ENCODE measurements at places on chromosomes 2 and 18. TPM values are rescaled to one million over a fixed set of nuclear protein-coding genes. Genes with fewer than 3 reads are reported as not detected.

DNA sequence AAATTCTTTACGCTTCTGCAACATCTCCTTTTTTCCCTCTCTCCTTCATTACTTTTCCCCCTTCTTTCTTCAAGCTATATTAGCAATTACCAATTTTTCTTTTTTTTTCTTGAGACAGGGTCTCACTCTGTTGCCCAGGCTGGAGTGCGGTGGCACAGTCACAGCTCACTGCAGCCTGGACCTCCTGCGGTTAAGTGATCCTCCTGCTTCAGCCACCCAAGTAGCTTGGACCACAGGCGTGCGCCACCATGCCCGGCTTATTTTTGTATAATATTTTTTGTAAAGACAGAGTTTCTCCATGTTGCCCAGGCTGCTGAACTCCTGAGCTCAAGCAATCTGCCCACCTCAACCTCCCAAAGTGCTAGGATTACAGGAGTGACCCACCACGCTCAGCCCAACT is 70.7 kb downstream of the EPG5 start:
- no peak for DNase-seq

DNA sequence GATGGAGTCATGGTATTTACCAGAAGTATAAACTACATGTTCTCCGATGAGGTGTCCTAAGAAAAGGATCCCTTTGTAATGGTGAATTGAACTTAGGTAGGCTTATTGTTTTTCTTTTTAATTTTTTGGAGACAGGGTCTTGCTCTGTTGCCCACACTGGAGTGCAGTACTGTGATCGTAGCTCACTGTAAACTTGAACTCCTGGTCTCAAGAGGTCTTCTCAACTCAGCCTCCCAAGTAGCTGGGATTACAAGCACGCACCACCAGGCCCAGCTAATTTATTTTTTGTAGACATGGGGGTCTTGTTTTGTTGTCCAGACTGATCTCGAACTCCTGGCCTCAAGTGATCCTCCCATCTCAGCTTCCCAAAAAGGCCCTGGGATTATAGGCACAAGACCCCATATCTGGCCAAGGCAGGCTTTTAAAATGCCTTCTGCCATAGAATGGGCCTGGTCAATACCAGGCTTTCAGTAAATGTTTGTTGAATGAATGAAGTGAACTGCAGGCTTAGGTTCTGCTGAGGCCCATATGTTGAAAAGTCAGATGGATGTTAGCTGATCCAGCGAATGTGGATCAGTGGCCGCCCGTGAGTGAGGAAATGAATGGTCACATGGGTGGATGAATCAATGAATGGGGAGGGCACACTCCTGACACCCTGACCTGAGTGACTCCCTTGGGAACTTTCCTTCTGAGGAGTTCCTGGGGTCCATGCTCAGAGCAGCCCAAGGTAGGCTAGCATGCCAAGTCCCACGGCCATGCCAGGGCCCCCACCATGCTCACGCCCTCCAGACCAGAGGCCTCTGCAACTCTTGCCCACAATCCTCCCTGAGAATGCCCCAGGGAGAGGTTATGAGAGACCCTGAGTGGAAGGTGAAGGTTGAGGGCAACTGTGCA is 118.0 kb upstream of the MYCN start:
- no peak for DNase-seq

- DNase-seq: no peak
Measured at GRCh38 chr2:241041589-241042158, 43.3 kb downstream of the SNED1 start.

DNA sequence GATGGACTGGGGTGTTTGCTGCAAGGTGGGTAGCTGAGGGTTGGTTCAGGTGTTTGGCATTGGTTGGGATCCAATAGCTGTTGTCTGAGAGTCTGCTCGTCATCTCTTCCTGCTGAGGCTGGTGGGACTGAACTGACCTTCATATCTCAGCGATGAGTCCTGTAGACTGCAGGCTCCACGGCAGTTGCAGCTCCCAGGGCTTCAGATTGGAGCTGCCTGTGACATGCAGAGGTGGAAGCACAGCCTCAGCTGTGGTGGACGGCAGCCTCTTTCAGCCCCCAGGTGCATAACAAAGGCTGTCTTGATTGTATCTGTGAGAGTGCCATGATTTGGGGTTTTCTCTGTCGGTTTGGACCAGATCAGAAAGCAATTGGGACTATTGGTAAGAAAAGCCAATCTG is 3.9 kb upstream of the IL1R2 start:
- DNase-seq: no peak

Gene APLF
- polyA plus RNA-seq: 1.6 TPM

- DNase-seq: no peak
Measured at GRCh38 chr2:159201360-159202063, 85.0 kb downstream of the WDSUB1 start.

DNA sequence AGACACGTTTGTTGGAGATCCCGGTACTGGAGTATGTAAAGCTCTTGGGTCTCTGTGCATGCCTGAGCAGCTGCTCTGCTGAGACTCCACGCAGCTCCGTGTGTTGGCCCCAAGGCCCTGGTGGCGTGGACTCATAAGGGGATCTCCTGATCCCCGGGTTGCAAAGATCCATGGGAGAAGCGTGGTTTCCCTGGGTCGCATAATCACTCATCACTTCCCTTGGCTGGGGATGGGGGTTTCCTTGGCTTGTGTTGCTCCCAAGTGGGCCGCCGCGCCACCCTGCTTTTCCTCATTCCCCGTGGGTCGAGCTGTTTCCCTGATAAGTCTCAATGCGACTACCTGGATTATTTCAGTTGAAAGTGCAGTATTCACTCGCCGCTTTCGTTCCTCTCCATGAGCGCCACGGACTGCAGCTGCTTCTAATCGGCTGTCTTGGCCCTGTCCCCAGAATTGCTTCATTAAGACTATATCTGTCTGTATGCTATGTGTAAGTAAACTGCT is 76.0 kb downstream of the EPC2 start:
- DNase-seq: no peak

- DNase-seq: peak; percentile 98
Measured at GRCh38 chr2:73089270-73090030, 17.9 kb upstream of the SFXN5 start.

All from foreskin keratinocyte (primary cell).